ENCODE measurements at places on chromosomes 11 and 22.

- no peak for DNase-seq
Observed at GRCh38 chr22:31846161-31847115, 92.6 kb downstream of the DEPDC5 start.

DNA sequence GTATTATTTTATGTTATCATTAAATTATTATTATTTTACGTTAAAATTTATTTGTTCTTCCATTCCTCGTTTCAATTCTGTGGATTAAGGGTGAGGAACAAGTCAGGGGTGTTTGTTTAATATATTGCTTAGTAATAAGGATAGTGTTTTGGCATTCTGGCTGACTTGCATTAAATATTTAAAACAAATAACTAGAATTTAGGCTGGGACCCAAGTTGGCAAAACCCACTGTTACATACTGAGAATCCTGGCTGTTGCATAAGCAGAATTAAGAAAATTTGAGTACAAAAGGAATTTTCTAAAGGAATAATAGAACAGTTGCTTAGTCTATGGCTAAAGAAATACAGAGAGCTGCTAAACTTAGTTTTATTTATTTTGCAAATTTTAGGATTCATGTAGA is 196.4 kb downstream of the GUCY1A2 start:
- no peak for DNase-seq

- no peak for DNase-seq
Observed at GRCh38 chr11:46049325-46049897, 71.8 kb downstream of the PHF21A start.

GRCh38 chr11:37391615-37392014 is 793.6 kb upstream of the RAG2 start:
- DNase-seq = no peak

- peak; percentile 71 for DNase-seq
Observed at GRCh38 chr22:42661985-42662831, 13.0 kb upstream of the CYB5R3 start.

DNA sequence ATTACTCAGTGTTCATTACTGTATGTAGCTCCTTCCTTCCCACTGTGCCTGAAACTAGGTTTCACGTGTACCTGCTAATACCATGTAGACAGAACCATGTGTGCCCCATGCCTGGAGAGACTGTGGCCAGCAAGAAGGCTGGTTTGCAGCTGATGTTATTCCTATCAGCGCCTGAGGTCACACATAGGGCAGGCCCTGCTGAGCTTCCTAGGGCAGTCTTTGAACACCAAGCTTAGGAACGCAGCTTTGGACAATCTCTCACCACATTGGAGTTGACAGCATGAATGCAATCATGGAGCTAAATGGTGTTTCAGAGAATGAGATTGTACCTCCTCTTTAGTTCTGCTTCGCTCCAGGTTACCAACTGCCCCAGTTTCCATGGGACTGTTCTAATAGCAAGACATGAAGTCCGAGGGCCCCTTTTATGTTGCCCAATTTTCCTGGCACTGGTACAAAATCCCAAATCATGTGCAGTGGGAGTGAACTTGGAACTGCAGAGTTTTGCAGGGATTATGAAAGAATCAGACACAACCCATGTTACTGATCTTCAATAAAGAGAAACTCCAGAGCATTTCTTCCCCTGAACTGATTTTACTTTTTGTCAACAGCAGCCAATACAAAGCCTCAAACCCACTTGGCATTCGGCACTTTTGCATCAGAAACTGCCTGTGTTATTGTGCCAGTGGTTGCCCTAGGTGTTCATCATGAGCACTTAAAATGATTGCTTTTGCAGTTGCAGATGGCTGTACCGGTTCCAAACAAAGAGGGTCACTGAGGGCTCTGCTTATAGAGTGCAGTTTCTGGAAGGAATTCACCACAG is 154.2 kb upstream of the TTC12 start:
- DNase-seq = no peak

DNA sequence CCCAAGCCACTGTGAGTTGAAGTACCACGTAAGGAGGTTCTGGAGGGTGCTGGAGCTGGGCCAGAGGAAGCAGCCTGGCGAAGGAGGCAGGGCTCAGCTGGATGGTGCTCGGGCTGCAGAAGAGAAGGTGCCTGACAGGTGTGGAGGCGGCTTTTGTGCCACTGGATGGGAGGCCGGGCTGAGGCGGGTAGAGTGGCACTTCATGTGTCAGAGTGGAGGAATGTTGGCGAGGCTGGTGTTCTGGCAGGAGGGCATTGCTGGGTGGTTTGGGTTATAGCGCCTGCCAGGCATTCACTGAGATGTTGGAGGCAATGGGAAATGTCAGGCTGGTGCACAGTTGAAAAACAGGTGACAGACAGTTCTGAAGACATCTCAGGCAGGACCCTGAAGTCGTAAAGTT is 24.2 kb downstream of the UBE2L3 start:
- peak; percentile 52 for DNase-seq

GRCh38 chr11:60769811-60770210 is 13.1 kb downstream of the MS4A15 start:
- DNase-seq = no peak

DNA sequence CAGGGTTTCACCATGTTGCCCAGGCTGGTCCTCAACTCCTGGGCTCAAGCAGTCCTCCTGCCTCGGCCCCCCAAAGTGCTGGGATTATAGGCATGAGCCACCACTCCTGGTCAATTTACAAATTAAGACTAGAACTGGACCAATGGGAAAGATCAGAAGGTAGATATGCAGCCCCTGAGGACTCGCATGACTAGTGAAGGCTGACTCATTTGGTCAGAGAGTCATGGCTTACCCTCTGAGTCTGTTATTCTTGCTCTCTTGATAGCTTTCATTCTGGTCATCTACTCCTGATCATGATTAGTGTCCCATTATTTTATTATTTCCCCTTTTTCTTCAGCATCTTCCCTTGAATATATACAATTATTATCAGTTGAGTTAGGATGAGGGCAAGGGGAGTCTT is 2.7 kb upstream of the LDHAL6A start:
- DNase-seq = no peak

GRCh38 chr11:108927791-108928545 is 263.1 kb downstream of the DDX10 start:
- DNase-seq = no peak

GRCh38 chr11:8689726-8690255 is 7.2 kb downstream of the RPL27A start:
- DNase-seq = no peak

DNA sequence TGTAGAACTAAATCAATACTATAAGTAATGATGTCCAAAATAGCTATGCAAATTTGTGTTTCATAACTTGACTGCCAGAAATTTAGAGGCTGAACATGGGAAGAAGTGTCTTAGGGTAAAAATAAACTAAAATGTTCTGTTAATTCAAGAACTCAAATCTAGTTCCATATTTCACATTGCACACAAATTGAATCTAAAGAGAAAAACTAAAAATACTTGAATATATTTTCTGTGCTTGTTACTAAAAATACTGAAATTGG is 43.5 kb downstream of the FANCF start:
- no peak for DNase-seq

DNA sequence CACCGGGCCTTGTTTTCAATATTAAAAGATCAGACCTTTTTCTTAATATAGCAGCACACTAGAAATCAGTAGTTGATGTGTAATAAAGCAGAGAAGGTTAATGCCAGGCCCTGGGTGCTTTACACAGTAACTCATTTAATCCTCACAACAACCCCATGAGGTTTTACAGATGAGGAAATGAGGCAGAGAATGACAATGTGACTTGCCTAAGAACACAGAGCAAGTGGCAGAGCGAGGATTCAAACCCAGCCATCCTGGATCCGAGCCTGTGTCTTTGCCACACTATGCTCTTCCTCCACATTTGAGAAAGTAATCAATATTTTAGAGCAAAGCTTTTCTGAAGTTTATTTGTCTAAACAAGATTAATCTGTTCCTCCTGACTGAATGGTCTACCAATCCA is 7.2 kb downstream of the JAML start:
- DNase-seq = no peak

DNA sequence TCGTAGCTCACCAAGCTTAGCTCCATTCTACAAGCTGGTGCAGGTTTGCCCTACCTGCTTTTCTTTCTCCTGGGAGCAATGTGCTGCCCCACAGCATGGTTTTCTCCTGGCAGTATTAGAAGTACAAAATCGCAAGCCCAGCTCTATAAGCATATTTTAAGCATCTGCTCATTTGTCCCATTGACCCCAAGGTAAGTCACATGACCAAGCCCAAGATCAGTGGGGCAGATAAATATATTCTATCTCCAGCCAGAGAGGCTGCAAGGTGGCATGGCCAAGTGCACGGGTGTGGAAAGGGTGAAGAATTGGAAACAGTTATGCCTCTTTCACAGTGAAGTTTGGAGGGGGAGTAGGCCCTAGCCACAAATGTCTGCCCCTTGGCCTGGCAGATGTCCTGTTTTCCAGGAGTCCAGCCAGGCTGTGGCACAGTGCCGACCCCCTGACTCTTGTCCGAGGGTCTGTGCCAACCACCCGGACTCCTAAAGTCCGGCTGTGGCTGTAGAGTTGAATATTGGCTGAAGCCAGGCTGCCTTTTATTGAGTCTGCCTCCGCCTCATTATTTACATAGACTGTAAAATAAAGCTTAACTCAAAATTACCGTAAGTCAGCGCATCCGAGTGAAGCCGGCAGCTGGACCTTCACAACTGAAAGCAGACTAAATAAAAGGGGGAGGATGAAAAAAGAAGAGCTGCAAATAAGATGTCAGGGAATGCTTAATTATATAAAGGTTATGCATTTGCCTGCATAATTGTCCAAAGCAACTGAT is 165.7 kb downstream of the COMMD9 start:
- DNase-seq = no peak

DNA sequence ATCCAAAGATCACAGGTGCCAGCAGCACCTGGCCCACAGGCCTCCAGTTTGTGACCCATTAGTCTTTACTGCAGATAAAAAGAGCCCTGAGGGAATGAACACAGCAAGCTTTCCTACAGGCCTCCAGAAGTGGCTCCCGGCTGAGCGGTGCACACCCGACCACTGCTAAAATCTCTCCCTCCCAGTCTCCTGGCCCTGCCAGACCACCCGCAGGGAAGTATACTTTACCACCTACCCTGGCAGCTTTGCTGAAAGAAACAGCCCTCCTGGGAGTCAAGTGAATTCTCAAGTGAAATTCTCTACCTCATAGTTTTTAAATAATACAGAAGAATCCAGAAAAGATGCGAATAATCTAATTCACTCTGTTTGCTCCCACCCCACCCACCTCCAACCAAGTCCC is 15.4 kb upstream of the MTNR1B start:
- DNase-seq = no peak

All from PC-9 (cell line).